ENCODE measurements at places on chromosomes 6 and 20.
A peak's percentile ranks its signal among the peaks of the same experiment; 100 is the strongest.

DNA sequence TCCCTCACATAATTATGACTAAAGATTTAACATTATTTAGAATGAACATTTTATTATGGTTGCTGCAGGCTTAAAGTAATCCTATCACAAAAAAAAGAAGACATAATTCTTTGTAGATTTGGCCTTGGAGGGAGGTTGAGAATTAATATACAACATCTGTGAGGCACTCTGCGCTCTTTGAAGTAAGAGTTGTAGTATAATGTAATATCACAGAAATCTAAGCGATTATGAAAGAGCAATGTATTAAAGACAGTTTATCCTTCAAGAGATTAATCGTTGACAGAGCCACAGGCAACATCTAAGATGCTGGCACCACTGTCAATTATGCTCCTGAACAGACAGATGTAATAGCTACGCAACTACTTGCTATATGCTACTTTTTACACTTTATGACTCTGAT lies 946.8 kb downstream of the GRIK2 start:
- DNase-seq = no peak

DNA sequence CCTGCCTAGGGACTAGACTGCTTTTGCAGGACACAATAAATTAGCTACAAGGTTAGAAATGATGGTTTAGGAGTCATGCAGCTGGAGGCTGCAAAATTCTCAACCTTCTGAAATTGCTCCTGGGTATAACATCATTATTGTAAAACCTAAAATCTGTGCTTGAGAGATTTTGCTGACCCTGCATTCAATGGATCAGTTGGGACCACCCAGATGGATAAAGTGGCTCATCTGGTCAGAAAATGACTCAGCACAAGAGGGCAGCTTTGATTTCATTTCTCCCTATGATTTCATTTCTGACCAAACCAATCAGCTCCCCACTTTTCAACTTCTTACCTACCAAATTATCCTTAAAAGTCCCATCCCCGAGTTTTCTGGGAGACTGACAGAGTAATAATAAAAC lies 367.3 kb upstream of the AGPAT4 start:
- DNase-seq = no peak

DNA sequence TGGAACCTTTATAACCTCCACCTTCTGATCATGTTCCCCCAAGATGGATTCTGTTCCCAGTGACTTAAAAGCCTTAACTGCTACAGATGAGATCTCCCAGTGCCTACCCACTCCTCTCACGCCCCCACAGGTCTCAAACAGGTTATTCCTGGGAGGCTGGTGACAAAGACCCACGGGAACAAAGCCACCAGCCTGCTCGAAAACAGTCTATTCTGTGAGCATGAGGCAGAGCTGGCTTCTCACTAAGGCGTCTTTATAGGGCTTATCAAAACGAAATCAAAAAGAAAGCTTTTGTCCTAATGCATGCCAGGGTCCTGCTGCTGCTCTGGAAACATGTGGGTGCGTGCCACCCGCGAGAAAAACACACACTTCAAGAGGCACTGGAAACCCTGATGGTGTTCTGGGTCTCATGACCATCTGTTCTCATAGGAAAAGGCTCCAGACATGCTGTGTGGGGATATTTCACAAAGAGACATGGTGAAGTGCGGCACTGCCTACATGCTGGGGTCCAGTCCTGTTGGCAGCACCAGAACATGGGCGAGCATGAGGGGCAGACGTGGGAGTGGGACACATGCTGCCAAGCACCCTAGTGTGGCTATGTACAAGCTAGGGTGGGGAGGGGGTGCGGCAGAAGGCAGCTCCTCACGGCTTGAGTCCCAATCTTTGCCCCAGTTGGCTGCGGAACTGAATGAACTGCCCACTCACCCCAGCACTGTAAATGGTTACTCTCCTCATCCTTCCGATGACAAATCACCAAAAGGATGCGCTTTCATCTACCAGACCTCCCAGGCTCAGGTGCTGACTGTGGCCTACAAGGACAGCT lies 2.1 kb downstream of the FKBP1A start:
- no peak for DNase-seq

DNA sequence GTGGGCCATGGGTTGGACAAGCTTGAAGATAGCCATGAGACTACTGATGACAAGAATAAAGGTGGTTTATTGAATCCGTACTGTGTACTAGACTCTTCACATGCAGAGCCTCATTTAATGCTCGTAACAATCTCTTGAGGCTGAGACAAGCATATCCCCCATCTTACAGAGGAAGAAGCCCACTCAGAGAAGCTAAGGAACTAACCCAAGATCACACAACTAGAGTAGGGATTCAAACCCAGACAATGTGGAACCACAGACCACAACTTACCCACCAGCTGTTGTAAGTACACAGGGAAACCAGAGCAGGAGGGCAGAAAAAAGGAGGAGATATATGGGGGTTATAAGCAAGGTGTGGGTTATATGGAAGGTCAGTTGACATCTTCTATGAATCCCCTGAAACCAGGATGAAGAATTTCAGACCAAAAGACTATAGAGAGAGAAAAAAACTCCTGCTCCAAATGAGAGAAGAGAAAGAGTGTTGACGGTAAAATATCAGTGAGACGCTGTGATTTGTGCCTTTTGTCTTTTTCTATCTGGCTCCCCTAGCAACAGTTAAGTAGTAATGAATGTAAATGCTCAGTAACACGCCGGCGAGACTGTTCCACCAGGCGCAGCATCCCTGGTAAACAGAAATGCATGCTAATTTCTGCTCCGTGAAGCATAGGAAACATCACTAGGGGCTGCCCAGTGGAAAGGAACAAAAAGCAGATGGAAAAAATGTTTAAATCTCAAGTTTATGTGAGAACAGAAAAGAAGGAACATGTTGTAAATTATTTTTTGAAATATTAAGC lies 80.1 kb upstream of the SLC22A16 start:
- no peak for DNase-seq

DNA sequence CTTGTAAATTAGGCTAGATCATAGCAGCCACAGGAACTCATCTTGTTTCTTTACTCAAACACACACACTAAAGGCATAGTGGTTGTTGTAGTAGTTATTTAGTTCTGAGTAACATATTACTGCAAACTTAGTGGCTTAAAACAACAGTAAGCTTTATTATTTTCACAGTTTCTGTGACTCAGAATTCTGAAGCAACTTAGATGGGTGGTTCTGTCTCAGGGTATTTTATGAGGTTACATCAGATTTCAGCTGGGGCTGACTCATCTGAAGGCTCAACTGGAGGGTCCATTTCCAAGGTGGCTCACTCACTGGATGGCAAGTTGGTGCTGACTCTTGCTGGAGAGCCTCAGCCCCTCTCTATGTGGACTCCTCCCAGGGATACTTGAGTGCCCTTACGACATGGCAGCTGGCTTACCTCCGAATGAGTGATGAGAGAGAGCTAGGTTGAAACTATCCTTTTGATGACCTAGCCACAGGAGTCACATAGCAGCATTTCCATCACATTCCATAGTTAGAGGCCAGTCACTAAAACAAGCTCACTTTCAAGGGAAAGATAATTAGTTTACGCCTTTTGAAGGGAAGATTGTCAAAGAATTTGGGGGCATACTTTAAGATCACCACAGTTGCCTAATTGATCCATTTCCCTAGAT lies 136.5 kb upstream of the PRND start:
- peak; percentile 19 for DNase-seq

DNA sequence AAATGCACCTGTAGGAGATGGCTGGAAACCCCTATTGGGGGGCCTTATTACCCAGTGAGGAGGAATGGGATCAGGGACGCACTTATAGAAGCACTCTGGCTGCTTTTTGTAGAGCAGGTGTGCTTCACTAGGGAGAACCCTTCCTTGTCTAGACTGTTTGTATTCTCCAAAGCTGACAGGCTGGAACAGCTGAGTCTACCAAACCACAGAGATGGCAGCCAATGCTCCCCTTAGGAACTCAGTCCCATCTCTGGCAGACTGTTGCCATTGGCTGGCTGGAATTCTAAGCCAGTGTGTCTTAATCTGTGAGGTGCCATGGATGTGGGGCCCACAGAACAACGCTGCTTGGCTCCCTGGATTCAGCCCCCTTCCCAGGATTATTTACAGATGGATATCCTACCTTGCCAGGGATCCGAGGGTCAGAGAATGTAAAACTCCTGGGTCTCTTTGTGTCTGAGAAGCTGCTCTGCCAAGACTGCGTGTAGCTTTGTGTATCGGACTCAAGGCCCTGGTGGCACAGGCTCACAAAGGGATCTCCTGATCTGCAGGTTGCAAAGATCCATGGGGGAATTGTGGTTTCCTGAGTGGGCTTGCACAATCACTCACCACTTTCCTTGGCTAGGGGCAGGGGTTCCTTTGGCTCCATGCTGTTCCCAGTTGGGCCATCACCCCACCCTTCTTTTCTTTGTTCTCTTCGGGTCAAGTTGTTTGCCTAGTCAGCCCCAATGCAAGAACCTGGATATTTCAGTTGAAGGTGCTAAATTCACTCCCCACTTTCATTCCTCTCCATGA lies 26.1 kb downstream of the C6orf52 start:
- no peak for DNase-seq

GRCh38 chr6:161265554-161265953 lies 8.3 kb downstream of the AGPAT4 start:
- DNase-seq = no peak

- no peak for DNase-seq
Measured at GRCh38 chr6:34223381-34223955, 13.2 kb upstream of the HMGA1 start.

DNA sequence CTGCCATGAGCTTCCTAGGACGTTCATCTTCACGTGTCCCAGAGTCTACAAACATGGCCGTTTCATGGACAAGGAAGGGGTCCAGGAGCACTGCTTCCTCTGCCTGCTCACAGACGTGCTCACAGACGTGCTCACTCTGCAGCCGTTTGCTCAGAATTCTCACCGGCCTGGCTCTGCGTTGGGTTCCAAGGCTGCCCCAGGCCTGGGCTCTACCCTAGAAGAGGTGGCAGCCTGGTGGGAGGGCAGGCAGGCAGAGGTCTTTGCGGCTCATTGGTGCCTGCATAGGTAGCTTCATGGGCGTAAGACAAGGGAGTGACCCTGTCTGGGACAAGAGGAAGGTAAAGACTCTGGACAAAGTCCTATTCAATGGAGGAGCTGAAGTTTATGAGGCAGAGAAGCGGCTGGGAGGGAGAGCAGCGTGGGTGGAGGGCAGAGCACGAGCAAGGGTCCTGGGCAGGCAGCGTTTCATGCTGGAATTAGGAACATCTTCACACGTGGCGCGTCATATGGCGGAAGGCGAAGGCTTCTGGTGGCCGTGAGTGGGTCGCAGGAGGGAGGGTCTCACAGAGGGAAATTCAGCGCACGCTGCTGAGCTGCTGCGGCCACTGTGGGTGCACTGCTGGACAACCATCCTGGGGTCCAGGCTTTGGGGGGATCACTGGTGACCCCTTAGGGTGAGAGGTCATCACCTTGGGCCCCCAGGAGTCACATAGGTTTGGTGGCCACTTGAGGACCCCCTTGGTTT lies 138.2 kb downstream of the PHACTR3 start:
- DNase-seq = no peak

DNA sequence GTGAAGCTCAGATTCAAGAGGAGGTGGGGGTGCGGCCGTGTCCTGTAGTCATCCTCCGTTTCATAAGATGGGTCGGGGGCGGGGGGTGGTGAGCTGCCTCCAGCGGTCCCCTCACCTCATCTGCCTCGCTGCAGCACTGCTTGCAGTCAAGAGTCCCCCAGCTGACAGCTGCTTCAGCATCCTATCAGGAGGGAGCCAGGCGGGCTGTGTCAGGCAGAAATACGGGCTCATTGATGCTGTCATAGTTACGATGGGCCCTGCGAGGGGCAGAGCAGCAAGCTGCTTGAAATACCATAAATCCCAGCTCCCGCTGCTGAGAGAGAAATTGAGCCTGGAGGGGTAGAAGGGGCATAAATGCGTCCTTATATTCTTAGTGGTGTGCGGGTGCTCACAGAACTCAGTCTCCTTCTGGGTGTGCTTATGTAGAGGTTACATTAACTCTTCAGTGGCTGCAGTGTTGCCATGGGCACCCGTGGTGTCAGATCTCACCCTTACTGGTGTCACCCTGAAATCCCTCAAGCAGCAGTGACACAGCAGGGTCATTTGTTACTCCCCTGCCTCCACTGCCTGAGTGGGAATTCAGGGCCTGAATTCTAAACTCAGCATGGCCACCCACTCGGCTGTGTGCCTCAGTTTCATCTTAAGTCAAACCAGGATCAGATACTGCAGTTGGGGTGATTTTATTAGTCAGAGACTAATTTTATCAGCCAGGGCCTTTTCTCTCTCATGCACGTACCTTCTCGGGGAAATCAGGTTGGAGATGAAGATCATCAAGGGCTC lies 21.8 kb downstream of the CCDC167 start:
- no peak for DNase-seq

DNA sequence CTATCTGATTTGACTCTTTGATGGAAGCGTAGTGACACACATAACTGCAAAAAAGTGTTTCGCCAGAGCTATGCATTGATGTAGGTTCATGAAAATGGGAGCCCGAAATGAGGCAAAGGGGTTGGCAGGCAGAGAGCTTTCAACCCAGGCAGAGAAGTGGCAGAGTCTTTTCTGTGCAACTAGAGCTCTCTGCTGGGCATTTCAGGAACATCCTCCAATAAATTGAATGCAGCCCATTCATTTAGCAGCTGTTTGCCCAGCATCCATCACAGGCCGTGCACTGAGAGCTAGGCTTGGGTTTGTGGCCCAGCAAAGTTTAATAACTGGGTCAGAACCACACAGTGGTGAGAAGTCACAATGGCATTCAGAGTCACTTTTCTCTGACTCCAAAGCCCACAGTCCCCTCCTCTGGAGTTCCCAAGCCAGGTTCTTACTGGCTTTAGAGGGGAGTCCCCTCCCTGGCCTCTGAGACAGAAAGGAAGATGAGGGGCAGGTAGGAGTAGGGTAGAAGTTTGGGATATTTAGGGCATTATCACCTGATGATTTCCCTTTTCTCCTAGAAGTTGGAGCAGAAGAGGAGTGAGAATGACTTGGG lies 31.8 kb upstream of the ELMO2 start:
- peak; percentile 60 for DNase-seq

- DNase-seq = no peak
Measured at GRCh38 chr6:134930463-134930862, 19.4 kb downstream of the ALDH8A1 start.

- DNase-seq = no peak
Measured at GRCh38 chr6:38846844-38847243, 131.7 kb downstream of the DNAH8 start.

- no peak for DNase-seq
Measured at GRCh38 chr6:170297576-170298330, 6.9 kb upstream of the DLL1 start.

GRCh38 chr6:22764496-22764895 lies 195.1 kb downstream of the HDGFL1 start:
- DNase-seq = no peak

DNA sequence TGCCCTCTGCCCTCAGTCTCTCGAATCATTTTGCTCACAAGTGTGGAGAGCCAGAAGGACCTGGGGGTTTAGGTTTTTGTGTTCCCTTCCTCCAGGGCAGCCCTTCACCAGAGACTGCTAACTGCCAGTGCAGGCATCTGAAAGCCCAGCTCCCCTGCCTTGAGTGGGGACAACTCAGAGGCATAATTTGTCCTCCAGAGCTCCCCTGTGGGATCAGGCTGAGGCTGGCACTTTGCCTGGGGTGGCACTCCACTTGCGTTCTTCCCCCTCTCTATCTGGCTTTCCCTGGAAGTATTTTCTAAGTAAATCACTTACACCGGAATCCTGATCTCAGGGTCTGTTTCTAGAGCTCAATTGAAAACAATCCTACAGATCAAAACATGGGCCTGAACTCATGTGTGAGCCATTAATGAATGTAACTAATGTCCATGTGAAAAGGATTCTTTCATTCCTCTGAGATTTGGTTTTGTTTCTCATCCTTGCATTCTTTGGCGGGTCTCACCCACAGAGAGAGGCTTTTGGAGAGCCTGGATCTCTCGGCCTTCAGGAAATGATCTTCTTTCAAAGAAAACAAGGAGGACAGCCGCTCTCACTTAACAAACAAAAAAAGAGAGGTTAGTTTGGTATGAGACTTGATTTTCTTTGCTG lies 125.7 kb upstream of the RIPOR2 start:
- no peak for DNase-seq

- no peak for DNase-seq
Measured at GRCh38 chr20:54086507-54087039, 16.2 kb upstream of the BCAS1 start.

Measured in OCI-M1 (cell line).